ENCODE measurements at places on chromosomes 6 and 20. TPM values are rescaled to one million over a fixed set of nuclear protein-coding genes. Genes with fewer than 3 reads are reported as not detected.

The SLC26A8 gene
- not detected for total RNA-seq

The AVP gene
- total RNA-seq = not detected

The TRIM31 gene
- not detected for total RNA-seq

The AFG1L gene
- 6.0 TPM for total RNA-seq

The DDRGK1 gene
- total RNA-seq = 72.3 TPM

The TSPYL1 gene
- total RNA-seq = 41.8 TPM

The B3GALT4 gene
- 5.6 TPM for total RNA-seq

The KIAA1755 gene
- total RNA-seq = not detected

The ARMC2 gene
- 3.9 TPM for total RNA-seq

The PPP1R14C gene
- total RNA-seq = not detected

The XKR7 gene
- total RNA-seq = not detected

The COQ3 gene
- total RNA-seq = 16.7 TPM

The SAMD10 gene
- 34.9 TPM for total RNA-seq

The HLA-DQA2 gene
- total RNA-seq = 2.7 TPM

The ADGRF5 gene
- not detected for total RNA-seq

The MICA gene
- total RNA-seq = 11.5 TPM

The HTR1E gene
- not detected for total RNA-seq

The CARMIL1 gene
- total RNA-seq = 1.7 TPM

Measured in activated T-helper 1 cell treated with anti-CD3 and anti-CD28 coated beads, Interleukin-12 subunit alpha, Interleukin-12 subunit beta, Interleukin-2, Interleukin-4 antibody, amounts not matched to agents 30 ng/mL and 10 ng/mL and 1 ng/mL, durations not matched to agents 14 hours and 24 hours and 36 hours (primary cell).